ENCODE measurements at places on chromosomes 13 and 19.
A peak's percentile ranks its signal among the peaks of the same experiment; 100 is the strongest.

DNA sequence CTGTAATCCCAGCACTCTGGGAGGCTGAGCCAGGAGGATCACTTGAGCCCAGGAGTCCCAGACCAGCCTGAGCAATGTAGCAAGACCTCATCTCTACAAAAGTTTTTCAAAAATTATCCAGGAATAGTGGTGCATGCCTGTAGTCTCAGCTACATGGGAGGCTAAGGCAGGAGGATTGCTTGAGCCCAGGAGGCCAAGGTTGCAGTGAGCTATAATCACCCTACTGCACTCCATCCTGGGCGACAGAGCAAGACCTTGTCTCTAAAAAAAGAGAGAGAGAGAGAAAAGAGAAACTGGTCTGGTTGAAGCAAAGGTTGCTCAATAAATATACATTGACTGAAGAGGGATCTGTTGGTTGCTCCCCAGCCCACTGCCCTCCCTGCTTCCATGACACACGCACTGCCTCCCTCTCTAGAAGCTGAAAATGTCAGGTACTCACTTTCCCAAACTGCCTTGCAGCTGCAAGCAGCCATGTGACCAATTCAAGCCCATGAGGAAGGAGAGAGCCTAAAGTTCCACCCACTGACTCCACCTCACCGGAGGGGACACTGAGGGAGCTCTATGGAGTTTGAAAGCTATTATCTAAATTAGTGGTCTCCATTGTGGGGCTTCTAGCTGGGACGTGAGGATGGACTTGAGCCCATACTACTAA, 14.0 kb downstream of the CEACAM16 start:
- DNase-seq = peak; percentile 24

GRCh38 chr19:17183271-17183761, 31.8 kb upstream of the USE1 start:
- peak; percentile 42 for DNase-seq

GRCh38 chr19:15836330-15837220, 21.1 kb upstream of the OR10H1 start:
- peak; percentile 99 for DNase-seq

GRCh38 chr13:19183676-19184075, 2.1 kb upstream of the TUBA3C start:
- no peak for DNase-seq

GRCh38 chr19:10516064-10516385, 1.2 kb downstream of the S1PR5 start:
- no peak for DNase-seq

GRCh38 chr13:35471706-35472322, 4.7 kb downstream of the MAB21L1 start:
- no peak for DNase-seq

DNA sequence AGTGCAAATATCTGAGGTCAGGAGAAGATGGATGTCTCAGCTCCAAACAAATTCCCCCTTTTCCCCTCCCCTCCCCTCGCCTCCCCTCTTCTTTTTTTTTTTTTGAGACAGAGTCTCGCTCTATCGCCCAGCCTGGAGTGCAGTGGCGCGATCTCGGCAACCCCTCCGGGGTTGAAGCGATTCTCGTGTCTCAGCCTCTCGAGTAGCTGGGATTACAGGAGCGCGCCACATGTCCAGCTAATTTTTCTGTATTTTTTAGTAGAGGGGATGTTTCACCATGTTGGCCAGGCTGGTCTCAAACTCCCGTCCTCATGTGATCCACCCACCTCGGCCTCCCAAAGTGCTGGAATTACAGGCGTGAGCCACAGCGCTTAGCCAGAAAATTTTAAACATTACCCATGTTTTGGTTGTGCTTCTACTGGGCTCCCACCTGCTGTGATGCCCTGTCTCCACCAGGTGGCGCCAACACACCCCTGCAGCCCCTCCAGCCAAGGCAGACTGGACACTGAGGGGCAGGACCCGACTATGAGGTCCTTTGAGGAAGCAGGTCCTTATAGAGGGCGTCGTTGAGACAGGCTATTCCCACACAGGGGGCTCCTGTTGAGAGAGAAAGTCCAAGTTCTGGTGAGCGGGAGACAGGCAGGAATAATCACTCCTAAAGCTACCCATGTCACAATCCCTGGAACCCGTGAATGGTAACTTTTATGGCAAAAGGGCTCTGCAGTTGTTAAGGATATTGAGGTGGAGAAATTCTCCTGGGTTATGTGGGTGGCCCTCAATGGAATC, 6.3 kb downstream of the ERICH4 start:
- peak; percentile 76 for DNase-seq

DNA sequence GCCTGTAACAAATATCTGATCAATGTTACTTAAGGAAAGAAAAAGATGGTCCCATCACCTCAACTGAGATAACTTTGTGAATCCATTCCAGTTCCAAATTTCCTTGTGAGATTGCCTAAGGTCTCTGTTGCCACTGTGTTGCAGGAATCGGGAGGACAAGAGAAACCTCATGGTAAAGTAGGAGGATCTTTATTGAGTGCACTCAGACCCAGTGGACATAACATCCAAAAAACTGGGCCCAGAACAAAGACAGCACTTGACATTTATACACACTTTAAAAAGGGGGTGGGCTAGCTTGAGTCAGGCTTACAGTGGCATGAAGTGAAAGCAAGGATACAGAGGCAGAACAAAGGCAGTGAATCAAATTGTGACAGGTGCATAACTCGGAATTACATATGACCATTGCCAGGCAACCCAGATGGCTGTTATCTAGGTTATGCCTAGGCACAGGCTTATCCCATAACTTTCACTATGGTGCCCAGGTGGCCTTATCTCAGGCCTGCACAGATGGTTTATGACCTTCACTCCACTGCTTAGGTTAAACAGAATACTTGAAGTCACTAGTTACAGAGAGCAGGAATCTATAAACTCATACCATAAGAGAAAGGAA, 459.4 kb upstream of the PCDH20 start:
- DNase-seq = no peak

- no peak for DNase-seq
These were observed 721 bp downstream of the TNFSF11 start for GRCh38 chr13:42574435-42575311.

- peak; percentile 78 for DNase-seq
These were observed 2.9 kb upstream of the DCUN1D2 start for GRCh38 chr13:113493315-113493951.

- no peak for DNase-seq
These were observed 603.0 kb downstream of the UQCRFS1 start for GRCh38 chr19:28609944-28610343.

GRCh38 chr19:18712981-18713380, 29.5 kb downstream of the CRTC1 start:
- DNase-seq = no peak

- DNase-seq = no peak
These were observed 14.4 kb upstream of the TPM4 start for GRCh38 chr19:16061943-16062342.

DNA sequence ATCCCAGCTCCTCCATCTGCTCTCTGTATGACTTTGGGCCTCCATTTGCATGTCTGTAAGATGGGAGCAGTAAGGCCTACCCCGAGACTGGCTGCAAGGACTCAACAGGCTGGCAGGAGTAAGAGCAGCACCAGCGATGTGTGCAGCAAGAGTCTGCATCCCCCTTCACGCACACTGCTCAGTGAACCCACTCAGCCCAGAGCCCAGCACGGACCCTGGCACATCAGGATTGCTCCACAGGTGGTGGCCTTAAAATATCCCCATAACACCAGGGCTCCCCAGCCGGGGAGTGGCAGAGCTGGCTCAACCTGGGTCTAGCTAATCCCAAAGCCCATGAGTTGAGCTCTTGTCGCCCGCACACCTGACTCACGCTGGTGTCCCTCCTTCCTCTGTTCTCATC, 23.4 kb downstream of the VRK3 start:
- DNase-seq = no peak

- DNase-seq = peak; percentile 74
These were observed 607 bp upstream of the SYNE4 start for GRCh38 chr19:36009220-36009619.

DNA sequence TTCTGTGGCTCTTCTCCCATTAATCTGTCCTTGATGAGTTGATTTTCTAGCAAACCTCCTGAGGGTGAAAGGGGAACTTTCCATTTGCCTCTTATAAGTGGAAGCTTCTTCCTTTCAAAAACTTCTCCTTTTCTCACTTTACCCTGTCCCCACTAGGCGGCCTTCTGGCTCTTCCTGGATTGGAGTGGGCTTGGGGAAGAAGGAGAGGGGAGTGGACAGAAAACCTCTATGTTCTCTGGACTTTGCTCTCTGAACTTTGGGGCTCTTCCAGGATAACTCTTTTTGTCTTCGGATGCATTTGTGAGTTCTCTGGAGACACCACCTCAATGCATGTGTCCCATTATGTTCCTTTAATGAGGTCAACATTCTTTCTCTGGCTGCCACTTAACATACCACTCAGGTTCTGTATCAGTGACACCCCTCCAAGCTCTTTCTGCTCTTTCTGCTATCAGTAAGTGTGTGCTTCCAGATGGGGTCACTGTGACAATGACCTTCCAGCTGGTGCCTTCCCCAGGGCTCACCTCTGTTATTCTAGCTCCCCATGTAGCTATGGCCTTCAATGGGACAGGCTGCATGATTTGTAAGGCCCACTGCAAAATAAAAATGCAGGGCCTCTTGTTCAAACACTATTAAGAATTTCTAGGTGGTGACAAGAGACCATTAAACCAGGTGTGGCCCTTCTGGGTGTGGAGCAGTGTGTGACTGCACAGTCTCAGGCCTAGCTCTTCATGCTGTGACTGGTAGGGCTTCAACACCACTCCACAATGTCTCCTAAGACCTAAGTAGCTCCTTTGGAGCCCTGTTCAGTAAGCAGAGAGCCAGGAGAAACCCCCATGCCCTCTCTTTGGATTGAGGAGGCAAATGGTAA, 389.2 kb downstream of the EFNB2 start:
- no peak for DNase-seq

- DNase-seq = no peak
These were observed 394.9 kb downstream of the DLEU7 start for GRCh38 chr13:50448535-50448998.

DNA sequence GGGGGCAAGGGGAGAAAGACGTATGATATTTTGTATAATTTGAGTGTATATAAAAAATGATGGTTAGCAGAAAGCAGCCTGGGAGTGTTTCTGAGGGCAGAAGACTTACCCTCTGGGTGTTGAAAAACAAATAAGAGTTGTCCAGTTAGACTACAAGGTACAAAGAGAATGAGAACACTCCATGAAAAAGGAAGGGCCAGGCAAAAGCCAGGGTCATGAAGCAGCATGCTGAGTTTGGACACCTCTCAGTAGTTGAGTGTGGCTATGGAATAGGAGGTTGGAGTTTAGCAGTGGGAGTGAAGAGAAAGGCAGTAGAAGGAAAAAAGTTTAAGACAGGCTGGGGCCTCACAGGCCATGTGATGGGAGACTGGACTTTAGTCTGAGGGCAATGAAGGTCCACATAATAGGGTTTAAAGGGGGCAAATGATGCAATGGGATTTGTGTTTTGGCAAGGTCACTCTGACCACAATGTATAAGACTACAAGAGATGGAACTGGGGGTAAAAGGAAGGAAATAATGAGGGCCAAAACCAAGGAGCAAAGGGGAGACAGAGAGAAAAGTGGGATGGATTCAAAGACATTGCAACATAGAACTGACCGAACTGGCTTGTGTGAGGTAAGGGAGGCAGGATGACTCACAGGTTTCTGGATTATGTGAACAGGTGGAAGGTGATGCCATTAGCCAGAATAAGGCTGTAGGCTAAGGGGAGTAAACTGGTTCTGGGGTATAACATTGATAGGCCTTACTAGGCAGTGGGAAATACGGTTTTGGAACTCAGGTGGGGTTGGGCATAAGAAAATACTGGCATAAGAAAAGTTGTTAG, 76.6 kb downstream of the SERP2 start:
- no peak for DNase-seq

DNA sequence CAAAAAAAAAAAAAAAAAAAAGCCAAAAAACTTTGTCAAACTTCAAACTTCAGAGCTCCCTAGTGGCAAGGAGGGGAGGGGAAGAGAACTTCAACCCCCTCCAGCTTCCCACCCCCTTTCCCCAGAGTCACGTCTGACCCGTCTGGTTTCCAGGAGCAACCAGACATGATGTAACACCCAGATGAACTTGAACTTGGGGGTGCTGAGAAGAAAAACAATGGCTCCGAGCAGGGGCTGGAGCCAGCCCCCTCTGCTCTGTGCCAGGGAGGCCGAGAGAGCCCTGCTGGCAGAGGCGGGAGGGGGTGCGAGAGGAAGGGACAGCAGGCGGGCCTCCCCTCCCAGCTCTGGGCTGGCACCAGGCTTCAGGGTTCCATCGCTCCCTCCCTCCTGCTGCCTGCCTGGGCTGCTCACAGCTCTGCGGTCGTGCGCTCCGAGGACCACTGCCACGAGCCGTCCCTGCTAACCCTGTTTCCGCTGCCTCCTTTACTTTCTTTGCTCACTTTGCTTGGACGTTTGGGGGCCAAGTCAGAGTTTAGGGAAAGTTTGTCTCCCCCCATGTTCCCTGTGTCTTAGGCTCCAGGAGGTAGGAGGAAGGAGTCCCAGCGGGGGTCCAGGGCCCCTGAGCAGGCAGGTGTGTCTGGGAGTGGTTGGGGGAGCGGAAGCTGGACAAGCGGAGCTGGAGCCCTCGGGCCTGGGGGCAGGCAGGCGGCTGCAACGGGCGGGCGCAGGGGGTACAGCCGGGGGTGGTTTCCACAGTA, 11.1 kb downstream of the LYL1 start:
- DNase-seq = no peak

- no peak for DNase-seq
These were observed 121.0 kb downstream of the COG6 start for GRCh38 chr13:39776439-39776838.

- DNase-seq = no peak
These were observed 1.8 kb upstream of the NMRK2 start for GRCh38 chr19:3931041-3931440.

DNA sequence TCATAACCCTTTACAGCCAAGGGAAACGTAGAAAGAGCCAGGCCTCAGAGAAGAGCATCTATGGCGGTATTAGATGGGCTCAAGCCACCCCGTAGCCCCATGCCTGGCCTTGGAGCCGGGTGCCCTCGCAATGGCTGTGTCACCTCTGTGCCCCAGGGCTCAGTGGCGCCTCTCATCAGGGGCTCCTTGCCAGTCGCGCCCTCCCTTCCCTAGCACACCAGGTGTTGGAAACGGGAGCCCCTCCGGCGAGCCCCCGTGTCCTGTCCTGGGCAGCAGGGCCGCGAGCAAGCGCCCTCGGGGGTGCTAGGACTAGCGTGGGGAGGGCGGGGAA, 453 bp downstream of the ZNF256 start:
- peak; percentile 27 for DNase-seq

DNA sequence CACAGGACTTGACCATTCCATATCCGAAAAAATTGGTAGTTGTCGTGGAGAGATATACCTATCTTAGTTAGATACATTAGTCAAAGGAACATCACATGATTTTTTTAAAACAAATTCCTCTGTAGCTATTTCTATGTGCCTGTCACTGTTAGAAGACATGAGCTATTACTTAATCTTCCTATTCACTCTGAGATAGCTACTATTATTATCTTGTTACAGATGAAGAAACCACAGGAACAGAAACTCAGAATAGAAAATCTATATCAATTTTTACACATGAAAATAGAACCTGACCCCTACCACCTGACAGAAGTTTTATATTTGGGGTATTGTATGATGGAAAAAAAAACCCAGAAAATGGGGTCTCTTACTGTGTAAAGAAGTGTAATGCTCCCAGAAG, 68.9 kb upstream of the TDRD3 start:
- DNase-seq = no peak

All from hematopoietic multipotent progenitor cell treated with erythropoietin and hydrocortisone succinate and interleukin-3 and kit ligand, for 6 days (in vitro differentiated cells).